ENCODE measurements at places on chromosomes 16 and 17.
A peak's percentile ranks its signal among the peaks of the same experiment; 100 is the strongest.

GRCh38 chr16:23354246-23354645 lies 52.1 kb downstream of the SCNN1B start:
- no peak for DNase-seq

DNA sequence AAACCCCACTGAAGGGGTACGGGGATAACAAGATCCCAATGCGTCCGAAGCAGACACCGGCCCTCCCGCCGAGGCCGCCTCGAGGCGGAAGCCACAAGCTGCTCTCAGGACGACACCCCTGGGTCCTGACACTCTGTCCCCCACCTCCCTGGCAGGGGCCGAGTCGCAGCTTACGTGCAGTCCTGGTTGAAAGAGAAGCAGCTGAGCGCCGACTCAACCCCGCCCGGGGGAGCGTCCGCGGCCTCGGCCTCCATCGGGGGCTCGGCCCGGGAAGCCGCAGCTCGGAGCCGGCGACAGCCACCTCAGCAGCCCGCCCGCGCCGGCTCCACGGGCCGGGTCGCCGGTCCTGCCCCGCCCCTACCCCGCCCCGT lies at the start of gene WIPI1:
Gene WIPI1, minus strand, starts transcription at position 329 of the 371 bp plus-strand sequence. Its CDS starts 75 bp downstream, at position 254.
- DNase-seq, result peak; percentile 48

- no peak for DNase-seq
Measured at GRCh38 chr17:80762076-80762475, 217.4 kb downstream of the RPTOR start.

DNA sequence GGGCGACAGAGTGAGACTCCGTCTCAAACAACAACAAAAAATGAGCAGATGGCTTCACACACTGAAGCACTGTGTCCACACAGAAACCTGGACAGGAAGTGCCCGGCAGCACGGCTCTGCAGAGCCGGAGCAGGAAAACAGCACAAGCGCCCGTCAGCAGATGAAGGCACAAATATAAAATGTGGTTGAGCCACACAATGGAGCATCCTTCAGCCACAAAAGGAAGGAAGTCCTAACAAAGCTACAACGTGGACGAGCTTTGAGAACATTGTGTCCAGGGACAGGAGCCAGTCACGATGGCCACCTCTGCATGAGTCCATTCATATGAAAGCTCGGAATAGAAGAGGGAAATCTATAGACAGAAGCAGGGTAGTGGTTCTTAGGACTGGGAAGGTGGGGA lies 15.7 kb downstream of the RHBDF2 start:
- no peak for DNase-seq
